RKO (cell line): ENCODE measurements at places on chromosomes 7 and 10.
A peak's percentile ranks its signal among the peaks of the same experiment; 100 is the strongest.

- no peak for DNase-seq
Observed at GRCh38 chr10:6071181-6072175, 9.3 kb upstream of the IL2RA start.

DNA sequence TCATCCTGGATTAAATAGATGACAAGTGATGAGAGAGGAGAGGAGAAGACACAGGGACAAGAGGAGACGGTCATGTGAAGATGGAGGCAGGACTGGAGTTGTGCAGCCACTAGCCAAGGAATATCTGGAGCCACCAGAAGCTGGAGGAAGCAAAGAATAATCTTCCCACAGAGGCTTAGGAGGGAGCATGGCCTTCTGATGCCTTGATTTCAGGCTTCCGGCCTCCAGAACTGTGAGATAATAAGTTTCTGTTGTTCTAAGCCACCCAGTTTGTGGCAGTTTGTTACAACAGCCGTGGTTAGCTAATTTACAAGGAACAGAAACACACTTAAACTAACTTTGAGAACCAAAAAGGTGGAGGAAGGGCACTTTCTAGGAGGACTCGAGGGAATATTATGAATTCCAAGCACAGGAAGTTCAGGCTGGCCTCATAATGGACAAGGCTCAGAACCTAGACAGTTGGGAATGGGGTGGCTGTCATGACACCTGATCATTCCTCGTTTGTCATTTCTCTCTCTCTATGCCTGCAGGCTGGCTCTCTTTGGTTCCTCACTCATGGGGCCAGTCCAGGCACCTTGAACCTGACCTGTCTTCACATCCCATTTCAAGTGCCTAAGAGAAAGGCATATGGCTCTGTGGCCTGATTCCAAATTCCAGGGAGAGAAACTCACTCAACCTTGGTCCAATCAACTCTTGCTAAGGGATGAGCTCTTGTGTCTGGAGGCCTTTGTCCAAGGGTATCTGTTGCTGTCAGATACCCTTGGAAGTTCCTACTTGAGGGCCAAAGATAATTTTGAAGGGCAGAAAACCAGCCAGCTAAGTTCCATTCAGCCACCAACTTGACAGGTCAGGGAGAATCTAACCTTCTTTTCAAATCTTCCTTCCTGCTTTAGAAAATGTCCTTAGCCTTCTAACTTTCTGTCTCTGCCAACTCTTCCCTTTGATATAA, 33.5 kb upstream of the PDZD8 start:
- no peak for DNase-seq

GRCh38 chr10:119653916-119654315, 2.7 kb downstream of the BAG3 start:
- peak; percentile 32 for DNase-seq

GRCh38 chr10:128571745-128572144, 445.5 kb upstream of the MKI67 start:
- no peak for DNase-seq

DNA sequence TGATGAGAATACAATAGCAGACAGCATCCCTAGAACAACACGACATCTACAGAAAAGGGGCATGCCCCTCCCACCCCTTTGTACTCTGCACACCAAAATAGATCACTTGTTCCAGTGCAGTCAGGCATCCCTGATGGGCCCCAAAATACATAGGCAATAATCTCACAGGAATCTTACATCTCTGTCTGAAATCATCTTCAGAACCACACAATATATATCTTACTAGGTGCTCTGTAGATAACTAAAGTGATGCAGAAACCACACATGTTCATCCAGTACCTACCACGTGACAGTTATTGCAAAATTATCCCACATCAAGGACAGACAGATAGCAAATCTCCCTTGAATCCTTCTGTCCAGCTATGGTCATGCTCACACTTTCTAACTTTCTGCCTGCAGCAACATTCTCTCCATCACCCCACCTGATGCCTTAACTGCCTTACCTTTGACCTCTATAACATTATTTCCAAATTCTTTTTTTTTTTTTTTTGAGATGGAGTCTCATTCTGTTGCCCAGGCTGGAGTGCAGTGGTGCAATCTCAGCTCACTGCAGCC, 30.7 kb downstream of the ST8SIA6 start:
- no peak for DNase-seq

DNA sequence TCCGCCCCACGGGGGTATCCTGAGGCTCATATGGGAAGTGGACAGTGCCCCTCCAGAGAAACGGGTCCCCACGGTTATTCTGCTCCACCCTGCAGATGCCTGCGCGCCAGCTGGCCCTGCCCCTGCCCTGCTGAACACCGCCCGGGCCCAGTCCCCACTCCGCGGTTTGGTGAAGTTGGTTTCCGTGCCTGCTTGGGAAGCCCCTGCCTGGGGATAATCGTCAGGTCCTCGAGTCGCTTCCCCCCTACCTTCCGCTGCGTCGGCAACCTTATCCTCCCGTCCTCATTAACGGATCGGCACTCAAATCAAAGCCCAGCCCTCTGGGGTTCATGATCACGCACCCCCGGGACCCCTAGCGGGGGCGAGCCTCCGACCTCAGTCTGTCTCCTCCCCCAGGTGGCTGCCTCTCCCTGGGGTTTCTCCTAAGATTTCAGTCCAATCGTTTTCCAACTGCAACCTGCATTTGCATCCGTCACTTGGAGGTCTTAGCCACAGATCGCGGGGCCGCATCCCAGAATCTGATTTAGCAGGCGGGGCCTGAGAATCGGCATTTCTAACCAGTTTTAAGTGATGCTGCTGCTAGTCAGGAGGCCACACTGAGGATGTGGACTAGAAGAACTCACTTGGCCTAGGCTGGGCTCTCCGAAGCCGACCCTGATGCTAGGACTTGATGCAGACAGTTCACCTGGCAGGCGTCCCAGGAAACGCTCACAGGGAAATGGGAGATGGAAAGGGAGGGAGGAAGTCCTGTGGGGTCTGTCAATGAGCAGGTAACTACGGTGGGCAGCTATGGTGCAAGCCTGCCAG, 27.6 kb downstream of the WDR86 start:
- DNase-seq, result no peak

DNA sequence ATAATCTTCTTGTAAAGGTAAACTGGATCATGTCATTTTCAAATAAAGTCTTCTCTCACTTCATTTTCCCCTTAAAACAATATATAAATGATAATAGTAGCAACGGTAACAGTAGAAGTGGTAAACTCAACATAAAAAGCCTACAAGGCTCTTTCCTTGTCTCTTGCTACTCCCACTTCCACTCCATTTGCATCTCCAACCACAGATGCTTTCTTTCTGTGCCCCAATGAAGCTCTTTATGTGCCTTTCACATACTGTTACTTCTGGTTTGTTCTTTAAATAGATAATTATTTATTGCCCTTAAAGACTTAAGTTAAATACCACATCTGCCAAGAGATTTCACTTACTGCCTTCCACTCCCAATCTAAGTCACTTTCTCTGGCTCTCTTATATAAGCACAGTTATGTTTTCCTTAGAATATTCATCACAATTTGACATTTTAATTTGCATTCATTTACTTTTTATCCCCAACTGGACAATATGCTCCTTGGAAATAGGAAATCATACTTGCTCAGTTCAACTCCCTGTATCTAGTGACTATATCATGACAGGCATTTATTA, 149.9 kb downstream of the CRPPA start:
- no peak for DNase-seq

- DNase-seq, result no peak
Observed at GRCh38 chr7:25834050-25834449, 317.9 kb upstream of the NFE2L3 start.

DNA sequence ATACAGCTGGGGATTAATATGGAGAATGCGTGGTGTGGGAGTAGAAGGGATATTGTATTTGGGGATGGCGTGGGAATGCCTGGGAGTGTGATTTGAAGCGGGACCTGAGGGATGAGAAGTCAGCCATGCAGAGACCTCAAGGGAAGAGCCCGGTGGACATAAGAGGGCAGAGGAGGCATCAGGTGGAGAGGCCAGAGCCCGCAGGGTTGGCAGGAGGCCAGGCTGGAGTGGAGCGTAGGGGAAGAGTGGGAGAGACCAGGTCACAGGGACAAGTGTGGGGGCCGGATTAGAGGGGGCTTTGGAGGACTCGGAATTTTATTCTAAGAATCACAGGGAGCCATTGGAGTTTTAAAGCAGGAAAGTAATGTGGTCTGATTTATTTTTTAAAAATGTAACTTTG, 2.0 kb downstream of the NDUFB2 start:
- DNase-seq, result no peak

DNA sequence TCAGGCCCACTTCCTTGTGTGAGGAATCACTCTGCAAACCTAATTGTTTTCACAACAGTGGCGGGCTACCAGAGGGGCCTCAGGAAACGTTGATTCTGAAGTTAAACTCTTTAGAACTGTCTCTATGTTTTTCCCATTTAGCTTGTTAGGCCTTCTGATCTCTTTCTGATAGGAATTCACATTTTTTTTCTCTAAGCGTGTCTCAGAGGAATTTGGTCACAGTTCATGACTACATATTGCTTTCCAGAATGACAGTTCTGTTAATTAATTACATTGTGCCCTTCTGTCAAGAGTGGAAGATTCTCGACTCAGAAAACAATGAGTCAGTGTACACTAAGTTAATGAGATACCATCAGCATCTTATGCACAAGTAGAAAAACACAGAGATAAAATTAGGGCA, 469.2 kb upstream of the C7orf33 start:
- DNase-seq, result no peak

DNA sequence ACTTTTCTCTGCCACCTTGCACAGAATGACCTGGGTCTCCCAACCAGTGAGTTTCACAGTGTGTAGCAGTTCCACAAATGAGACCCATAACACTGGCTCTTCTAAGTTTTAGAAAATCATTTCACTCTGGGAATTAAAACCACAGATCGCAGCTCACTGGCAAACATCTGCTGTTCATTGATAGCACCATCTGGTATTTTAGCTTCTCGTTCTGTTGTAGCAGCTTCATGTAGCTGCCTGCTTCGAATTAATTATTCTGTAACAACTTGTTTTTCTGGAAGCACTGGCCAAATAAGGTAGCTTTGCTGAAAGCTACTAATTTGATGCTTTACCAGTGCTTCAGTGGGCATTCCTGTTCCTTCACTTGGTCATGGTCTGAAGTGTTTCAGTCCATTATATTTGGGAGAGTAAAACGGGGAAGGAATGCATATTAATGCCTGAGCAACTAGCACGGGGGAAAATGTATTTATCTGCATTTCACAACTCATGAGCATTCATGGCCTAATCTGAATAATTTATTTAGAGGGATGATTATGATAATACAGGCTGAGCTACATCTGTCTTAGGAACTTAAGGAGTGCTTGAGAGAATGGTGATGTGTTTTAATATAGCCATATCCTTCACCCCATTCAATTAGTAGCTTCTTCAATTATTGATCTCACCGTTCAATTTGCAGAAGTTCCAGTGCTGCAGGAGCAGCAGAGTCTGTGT, 447.4 kb downstream of the XPNPEP1 start:
- no peak for DNase-seq

GRCh38 chr10:7185367-7185690, 225.5 kb downstream of the SFMBT2 start:
- no peak for DNase-seq

DNA sequence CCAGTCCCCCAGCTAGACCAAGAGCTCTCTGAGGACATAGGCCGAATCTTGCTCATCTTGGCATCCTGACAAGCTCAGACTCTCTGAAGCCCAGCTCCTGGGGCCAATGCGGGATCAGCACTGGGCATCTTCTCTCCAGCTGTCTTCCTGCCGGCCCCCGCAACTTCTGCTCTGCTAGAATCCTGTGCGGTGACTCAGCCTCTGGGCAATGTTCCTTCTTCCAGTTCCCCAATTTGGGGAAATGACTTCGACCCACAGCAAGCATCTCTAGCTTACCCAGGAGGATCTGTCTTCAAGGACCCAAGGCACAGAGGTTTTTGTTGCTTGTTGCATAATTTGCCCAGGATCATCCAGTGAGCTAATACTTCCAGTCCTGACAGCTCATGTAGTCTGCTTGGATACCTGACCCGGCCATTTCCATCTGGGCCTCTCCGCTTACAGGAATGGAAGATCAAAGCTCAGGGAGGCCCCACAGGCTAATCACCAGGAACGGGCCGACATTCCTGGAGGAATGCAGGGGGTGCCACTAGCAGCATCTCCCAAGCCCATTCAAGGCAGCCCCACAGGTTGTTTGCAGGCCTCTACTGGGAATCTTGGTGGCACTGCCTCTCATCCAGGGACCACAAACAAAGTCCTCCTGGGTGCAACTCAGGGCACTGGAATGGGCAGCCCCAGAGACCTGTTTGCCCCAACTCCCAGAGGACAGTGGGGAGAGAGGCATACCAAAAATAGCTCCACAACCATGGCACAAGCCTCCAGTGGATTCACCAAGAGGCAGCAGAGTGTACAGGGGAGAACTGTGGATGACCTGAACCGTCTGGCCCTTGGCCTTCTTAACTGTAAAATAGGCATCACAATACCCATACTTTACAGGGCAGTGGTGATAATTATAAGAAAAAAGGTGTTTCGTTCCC, 151.9 kb downstream of the NEURL1 start:
- no peak for DNase-seq

GRCh38 chr7:128895320-128895719, 15.2 kb downstream of the KCP start:
- DNase-seq, result no peak

DNA sequence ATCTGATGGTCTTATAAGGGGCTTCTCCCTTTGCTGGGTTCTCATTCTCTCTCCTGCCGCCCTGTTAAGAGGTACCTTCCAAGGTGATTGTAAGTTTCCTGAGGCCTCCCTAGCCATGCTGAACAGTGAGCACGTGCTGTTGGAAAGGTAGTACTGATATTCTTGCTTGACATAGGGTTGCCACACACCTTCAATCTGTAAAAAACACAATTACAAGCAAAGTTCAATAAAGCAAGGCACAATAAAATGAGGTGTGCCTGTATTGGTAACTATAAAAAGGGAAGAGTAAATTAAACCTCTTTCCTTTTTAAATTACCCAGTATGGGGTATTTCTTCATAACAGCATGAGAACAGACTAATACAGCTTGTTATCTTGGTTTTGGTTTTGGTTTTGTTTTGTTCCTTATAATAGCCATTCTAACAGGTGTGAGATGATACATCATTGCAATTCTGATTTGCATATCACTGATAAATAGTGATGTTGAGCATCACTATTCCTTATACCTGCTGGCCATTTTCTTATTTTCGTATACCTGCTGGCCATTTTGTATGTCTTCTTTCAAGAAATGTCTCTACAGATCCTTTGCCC, 164.9 kb upstream of the TRIM24 start:
- DNase-seq, result no peak

GRCh38 chr10:96860631-96861277, 28.7 kb downstream of the LCOR start:
- DNase-seq, result no peak

GRCh38 chr7:24910551-24911212, 69.3 kb downstream of the OSBPL3 start:
- no peak for DNase-seq
